SK-N-SH (cell line): ENCODE measurements at places on chromosomes 2 and 18. TPM values are rescaled to one million over a fixed set of nuclear protein-coding genes. Genes with fewer than 3 reads are reported as not detected.

- peaks cover 12% of the 10 kb centered on the region; the same call in 1 of the 2 replicates for H3K27me3 ChIP-seq
- no peaks in the 10 kb centered on the region for H3K36me3 ChIP-seq
- H3K4me3 ChIP-seq = no peak overlapping the region
These were observed 12.6 kb downstream of the CNDP1 start for GRCh38 chr18:74546751-74547530.

GRCh38 chr2:158753641-158754611 is 41.2 kb upstream of the DAPL1 start:
- H3K27me3 ChIP-seq = peaks cover 5% of the 10 kb centered on the region; the same call in 1 of the 2 replicates
- H3K27ac ChIP-seq = no peak overlapping the region
- peak; percentile 71 for DNase-seq
- no peak overlapping the region for H3K4me3 ChIP-seq
- 0 out of 2 replicates have a peak, but pooled peaks cover 2% of the 10 kb centered on the region for H3K4me1 ChIP-seq

GRCh38 chr2:202237787-202238233 is 587 bp downstream of the SUMO1 start:
- H3K27ac ChIP-seq = peak overlapping the region; percentile 86
- H3K4me3 ChIP-seq = peak overlapping the region; percentile 91
- no peaks in the 10 kb centered on the region for H3K27me3 ChIP-seq

DNA sequence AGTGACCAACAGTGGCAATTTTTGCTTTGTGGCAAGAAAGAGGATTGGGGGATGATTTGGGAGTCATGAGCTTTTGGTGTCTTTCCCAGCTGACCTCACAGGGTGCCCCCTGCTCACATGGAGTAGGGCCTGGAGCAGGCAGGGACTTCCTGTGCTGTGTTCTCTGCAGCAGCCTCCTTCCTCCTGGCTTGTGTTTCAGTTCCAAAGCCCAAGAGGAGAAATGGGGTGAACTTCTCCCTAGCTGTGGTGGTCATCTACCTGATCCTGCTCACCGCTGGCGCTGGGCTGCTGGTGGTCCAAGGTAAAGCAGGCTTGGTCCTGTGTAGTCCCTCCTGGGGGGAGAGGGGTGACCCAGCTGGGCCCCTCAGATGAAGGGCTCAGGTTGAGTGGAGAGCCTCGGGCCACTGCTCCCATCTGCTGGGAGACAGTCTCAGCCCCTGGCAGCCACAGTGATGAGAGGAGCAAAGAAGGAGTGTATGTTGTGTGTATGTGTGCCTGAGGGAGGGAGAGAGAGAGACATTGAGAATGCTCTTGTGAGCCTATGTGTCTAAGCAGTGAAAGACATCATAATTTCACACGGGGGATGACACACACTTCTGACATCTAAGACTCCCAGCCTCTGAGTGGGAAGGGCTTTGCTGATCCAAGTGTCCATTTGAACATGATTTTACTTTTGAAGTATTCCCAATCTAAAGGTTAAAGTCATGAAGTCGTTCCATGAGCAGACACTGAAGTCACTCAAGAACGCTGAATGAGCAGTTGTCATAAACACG is 27.2 kb downstream of the MARCO start:
- H3K4me3 ChIP-seq = no peak overlapping the region
- H3K27ac ChIP-seq = no peak overlapping the region
- H3K4me1 ChIP-seq = no peaks in the 10 kb centered on the region
- H3K27me3 ChIP-seq = no peaks in the 10 kb centered on the region; the same call in 1 of the 2 replicates

- H3K4me3 ChIP-seq = no peak overlapping the region
- no peak for DNase-seq
- H3K27ac ChIP-seq = no peak overlapping the region
These were observed 78.4 kb downstream of the DTNB start for GRCh38 chr2:25594991-25595390.

GRCh38 chr2:171281110-171281509 is 120.4 kb upstream of the TLK1 start:
- no peak overlapping the region for H3K27ac ChIP-seq
- no peak overlapping the region for H3K4me3 ChIP-seq
- no peak for DNase-seq
- no peaks in the 10 kb centered on the region for H3K36me3 ChIP-seq
- no peaks in the 10 kb centered on the region for H3K27me3 ChIP-seq
- H3K4me1 ChIP-seq = no peaks in the 10 kb centered on the region

DNA sequence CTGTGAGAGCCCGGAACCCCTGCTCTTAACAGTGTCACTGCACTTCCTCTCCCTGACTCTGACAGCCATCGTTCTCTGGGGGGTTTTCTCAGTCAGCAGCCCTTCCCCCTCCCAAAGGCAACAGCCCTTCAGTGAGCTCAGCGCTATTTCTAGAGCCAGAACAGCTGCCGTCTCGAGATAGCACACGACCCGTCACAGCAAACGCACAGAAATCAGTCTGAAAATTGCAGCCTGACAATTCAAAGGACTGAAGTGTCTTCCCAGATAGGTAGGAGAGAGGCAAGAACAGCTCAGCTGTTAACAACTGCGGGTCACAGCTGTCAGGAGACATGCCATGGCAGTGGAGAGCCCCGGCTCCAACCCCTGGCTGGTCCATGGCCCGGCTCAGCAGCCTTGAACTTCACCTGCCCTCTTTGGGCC is 45.4 kb downstream of the ST8SIA5 start:
- no peaks in the 10 kb centered on the region; the same call in 1 of the 2 replicates for H3K27me3 ChIP-seq
- no peaks in the 10 kb centered on the region for H3K36me3 ChIP-seq
- no peak overlapping the region for H3K4me3 ChIP-seq
- no peak overlapping the region; the same call in 1 of the 2 replicates for H3K27ac ChIP-seq
- peak; percentile 37 for DNase-seq

- H3K27me3 ChIP-seq = no peaks in the 10 kb centered on the region
- H3K4me3 ChIP-seq = no peak overlapping the region
- H3K36me3 ChIP-seq = peaks cover 12% of the 10 kb centered on the region; the same call in 1 of the 2 replicates
These were observed 35.6 kb upstream of the PRLH start for GRCh38 chr2:237530472-237531433.

DNA sequence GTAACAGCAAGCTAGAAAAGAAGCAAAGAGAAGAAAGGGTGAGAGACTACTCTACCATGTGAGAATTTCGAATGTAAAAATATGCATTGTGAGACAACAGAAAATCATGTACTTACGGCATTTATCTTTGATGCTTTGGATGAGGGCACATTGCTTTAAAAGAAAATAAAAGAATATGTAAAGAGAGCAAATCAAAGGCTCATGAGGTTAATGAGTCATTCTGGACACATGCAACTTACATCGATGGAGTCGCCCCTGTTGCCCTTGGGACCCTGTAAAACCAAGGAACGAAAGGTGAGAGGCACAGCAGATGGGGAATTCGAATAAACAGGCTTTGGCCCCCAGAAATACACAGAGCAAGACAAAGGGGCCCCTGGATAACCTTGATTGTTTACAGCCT is 69.0 kb downstream of the COL6A3 start:
- H3K4me3 ChIP-seq = no peak overlapping the region
- peaks cover 24% of the 10 kb centered on the region for H3K36me3 ChIP-seq
- no peak overlapping the region for H3K27ac ChIP-seq
- H3K4me1 ChIP-seq = no peaks in the 10 kb centered on the region

DNA sequence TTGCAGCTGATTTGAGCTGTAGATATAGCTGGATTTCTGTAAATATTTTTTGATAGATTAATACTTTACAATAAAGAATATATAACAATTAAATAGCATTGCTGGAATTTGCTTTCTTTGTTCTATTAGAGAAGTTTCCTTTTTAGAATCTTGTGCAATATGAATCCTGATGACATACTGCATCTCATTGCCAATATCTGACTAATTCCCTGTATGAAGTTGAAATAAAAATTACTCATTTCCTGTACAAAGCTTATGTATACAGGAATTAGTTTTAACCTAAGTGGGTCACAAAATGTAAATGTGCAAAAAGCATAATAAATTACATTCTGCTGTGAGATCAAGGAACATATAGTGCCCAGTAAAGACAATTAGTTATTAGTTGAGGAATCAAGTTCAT is 72.8 kb upstream of the TMEFF2 start:
- no peaks in the 10 kb centered on the region for H3K36me3 ChIP-seq
- no peak overlapping the region for H3K27ac ChIP-seq
- H3K4me3 ChIP-seq = no peak overlapping the region
- H3K4me1 ChIP-seq = peaks cover 23% of the 10 kb centered on the region; the same call in 1 of the 2 replicates

DNA sequence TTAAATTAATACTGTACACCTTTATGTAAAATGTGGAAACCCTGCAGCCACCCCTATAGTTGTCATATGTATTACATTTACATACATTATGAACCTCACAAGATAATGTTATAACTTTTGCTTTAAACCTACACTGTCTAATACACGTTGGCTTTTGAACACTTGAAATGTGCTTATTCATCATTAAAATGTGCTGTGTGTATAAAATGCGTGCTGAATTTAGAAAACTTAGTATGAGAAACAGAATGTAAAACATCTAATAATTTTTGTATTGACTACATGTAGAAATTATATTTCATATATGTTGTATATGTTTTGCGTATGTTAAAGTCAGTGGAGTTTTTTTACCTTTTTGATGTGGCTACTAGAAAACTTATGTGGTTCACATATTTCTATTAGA is 68.8 kb downstream of the MAPRE2 start:
- no peaks in the 10 kb centered on the region for H3K27me3 ChIP-seq
- no peak for DNase-seq
- H3K4me3 ChIP-seq = no peak overlapping the region

GRCh38 chr2:30569946-30570345 is 122.9 kb downstream of the LCLAT1 start:
- no peak for DNase-seq
- peaks cover 7% of the 10 kb centered on the region for H3K36me3 ChIP-seq
- no peak overlapping the region for H3K4me3 ChIP-seq
- H3K27me3 ChIP-seq = no peaks in the 10 kb centered on the region

- H3K27me3 ChIP-seq = no peaks in the 10 kb centered on the region
- no peaks in the 10 kb centered on the region for H3K36me3 ChIP-seq
- H3K27ac ChIP-seq = peak overlapping the region; percentile 17; the same call in 1 of the 2 replicates
- H3K4me1 ChIP-seq = no peaks in the 10 kb centered on the region
These were observed 221.6 kb upstream of the SP5 start for GRCh38 chr2:170493426-170494097.

GRCh38 chr2:129730979-129731378 is 248.5 kb upstream of the RAB6C start:
- H3K27me3 ChIP-seq = no peaks in the 10 kb centered on the region
- no peak overlapping the region for H3K4me3 ChIP-seq
- H3K4me1 ChIP-seq = no peaks in the 10 kb centered on the region
- no peaks in the 10 kb centered on the region for H3K36me3 ChIP-seq

DNA sequence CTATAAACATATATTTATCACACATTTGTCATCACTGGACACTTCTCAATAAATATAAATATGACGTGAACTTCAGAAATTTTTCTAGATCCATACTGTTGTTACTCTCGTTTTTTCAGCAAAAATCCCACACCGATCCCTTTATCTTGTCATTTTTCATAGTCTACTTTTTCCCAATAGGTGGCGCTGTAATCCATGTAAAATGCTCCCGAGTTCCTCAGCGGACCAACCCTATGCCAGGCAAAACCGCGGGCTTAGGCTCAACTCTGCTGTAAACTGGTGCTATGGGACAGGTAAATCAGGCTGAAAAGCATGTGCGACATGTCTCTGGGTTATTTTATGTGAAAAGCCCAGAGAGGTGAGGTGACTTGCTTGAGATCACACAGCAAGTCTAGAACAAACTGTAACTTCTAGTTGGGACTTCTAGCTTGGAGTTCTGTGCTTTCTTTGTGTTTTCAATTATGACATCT is 104.0 kb downstream of the COBLL1 start:
- H3K27ac ChIP-seq = no peak overlapping the region
- H3K36me3 ChIP-seq = no peaks in the 10 kb centered on the region
- 0 out of 2 replicates have a peak, but pooled peaks cover 5% of the 10 kb centered on the region for H3K4me1 ChIP-seq
- no peaks in the 10 kb centered on the region for H3K27me3 ChIP-seq
- H3K4me3 ChIP-seq = no peak overlapping the region; the same call in 1 of the 2 replicates

- no peak overlapping the region for H3K27ac ChIP-seq
- no peak overlapping the region for H3K4me3 ChIP-seq
- no peaks in the 10 kb centered on the region for H3K36me3 ChIP-seq
- peaks cover 27% of the 10 kb centered on the region for H3K27me3 ChIP-seq
- no peaks in the 10 kb centered on the region for H3K4me1 ChIP-seq
These were observed 362.8 kb downstream of the FBXO15 start for GRCh38 chr18:73784853-73785252.

GRCh38 chr2:224159345-224159928 is 120.4 kb upstream of the SERPINE2 start:
- H3K27ac ChIP-seq = no peak overlapping the region
- no peaks in the 10 kb centered on the region for H3K27me3 ChIP-seq
- DNase-seq = no peak
- H3K36me3 ChIP-seq = no peaks in the 10 kb centered on the region

- no peak overlapping the region for H3K4me3 ChIP-seq
- no peak overlapping the region for H3K27ac ChIP-seq
- no peak for DNase-seq
- H3K27me3 ChIP-seq = no peaks in the 10 kb centered on the region
These were observed 25.5 kb upstream of the VIT start for GRCh38 chr2:36670881-36671595.

- H3K27ac ChIP-seq = no peak overlapping the region
- H3K27me3 ChIP-seq = no peaks in the 10 kb centered on the region
- no peak for DNase-seq
- no peaks in the 10 kb centered on the region for H3K36me3 ChIP-seq
- H3K4me1 ChIP-seq = no peaks in the 10 kb centered on the region
These were observed 314.4 kb upstream of the CDH7 start for GRCh38 chr18:65436430-65436829.

DNA sequence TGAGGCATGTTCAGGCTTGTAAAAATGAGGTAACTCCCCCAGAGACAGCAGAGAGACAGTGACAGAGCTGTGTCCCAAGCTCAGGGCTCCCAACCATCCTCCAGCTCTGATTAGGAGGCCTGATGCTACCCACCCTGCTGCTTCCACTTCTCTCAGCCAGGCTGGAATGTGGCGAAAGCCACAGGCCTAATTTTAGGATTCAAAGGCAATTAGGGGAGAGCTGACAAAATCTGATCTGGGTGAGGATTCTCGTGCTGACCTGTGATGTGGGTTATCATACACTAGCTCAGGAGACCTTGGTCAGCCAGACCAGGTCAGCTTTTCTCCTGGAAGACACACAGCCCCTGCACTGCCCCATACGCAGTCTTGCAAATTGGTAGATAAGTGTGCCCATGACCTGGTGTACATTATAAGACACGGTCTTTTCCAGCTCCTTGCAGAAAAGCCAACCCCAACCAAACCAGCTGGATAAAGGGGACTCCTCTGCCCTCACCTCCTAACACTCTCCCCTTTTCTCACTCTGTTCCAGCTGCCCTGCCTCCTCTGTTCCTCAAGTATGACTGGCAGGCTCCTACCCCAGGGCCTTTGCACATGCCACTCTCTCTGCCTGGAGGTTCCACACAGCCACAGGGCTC is 225.9 kb downstream of the MGAT5 start:
- no peaks in the 10 kb centered on the region for H3K36me3 ChIP-seq
- H3K27me3 ChIP-seq = no peaks in the 10 kb centered on the region
- no peaks in the 10 kb centered on the region for H3K4me1 ChIP-seq
- no peak overlapping the region for H3K4me3 ChIP-seq
- no peak for DNase-seq
- no peak overlapping the region for H3K27ac ChIP-seq

The KYNU gene
- polyA plus RNA-seq = not detected in 2 replicates

The PARD3B gene
- polyA plus RNA-seq = 0.87 and 0.89 TPM in 2 replicates

The GREB1 gene
- 2.7 and 2.9 TPM in 2 replicates for polyA plus RNA-seq

The IL1RL2 gene
- 0.05 TPM in 1 of 2 replicates, not detected in the other for polyA plus RNA-seq

The TNFAIP6 gene
- polyA plus RNA-seq = 0.58 and 1.0 TPM in 2 replicates

The RGPD3 gene
- 0.05 and 0.06 TPM in 2 replicates for polyA plus RNA-seq

The DCC gene
- 0.20 and 0.34 TPM in 2 replicates for polyA plus RNA-seq

The MC5R gene
- polyA plus RNA-seq = not detected in 2 replicates

The UGT1A5 gene
- not detected in 2 replicates for polyA plus RNA-seq

The APCDD1 gene
- 0.02 TPM in 1 of 2 replicates, not detected in the other for polyA plus RNA-seq

The DSG1 gene
- 0.02 TPM in 1 of 2 replicates, not detected in the other for polyA plus RNA-seq

The IL1RL1 gene
- polyA plus RNA-seq = not detected in 2 replicates

The SCN2A gene
- polyA plus RNA-seq = 5.1 and 7.3 TPM in 2 replicates

The OSR1 gene
- 48.7 and 76.6 TPM in 2 replicates for polyA plus RNA-seq

The FOXI3 gene
- polyA plus RNA-seq = 0.02 TPM in 1 of 2 replicates, not detected in the other
